ENCODE measurements at places on chromosomes 1 and 21. TPM values are rescaled to one million over a fixed set of nuclear protein-coding genes. Genes with fewer than 3 reads are reported as not detected.

DNA sequence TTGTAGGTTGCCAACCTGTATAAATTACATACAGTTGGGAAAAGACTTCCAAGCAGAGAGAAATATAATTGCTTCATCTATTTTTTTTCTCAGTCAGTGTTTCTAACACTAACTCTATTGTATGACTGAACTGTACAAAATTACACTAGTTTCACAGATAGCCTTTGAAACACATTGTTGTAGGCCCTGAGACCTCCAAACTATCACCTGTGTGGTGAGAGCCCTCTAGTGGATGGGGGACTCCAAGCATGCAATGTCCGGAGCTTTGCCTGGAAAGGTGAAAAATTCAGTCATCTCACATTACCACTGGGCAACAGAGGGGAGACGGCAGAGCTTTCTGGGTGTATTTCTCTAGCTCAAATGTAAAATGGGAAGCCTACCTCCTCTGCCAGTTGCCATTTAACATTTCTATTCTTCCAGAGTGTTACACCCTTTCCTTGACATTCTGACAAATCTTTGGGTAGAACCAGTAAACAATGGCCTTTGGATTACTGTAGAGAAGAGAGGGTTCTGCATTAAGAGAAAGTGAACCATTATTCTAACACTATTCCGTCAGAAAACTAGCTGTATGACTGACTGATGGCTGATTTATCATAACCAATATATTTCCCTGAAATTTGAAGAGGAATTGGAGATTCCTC lies 212.2 kb downstream of the LYPLAL1 start:
- no peak for DNase-seq

Gene PLPPR5
- not detected for polyA plus RNA-seq

- no peak for DNase-seq
Measured at GRCh38 chr1:21937034-21937371, at the start of gene HSPG2. Gene HSPG2 (minus strand): TSS chr1:21937310. CDS start chr1:21937217, 93 bp downstream.

DNA sequence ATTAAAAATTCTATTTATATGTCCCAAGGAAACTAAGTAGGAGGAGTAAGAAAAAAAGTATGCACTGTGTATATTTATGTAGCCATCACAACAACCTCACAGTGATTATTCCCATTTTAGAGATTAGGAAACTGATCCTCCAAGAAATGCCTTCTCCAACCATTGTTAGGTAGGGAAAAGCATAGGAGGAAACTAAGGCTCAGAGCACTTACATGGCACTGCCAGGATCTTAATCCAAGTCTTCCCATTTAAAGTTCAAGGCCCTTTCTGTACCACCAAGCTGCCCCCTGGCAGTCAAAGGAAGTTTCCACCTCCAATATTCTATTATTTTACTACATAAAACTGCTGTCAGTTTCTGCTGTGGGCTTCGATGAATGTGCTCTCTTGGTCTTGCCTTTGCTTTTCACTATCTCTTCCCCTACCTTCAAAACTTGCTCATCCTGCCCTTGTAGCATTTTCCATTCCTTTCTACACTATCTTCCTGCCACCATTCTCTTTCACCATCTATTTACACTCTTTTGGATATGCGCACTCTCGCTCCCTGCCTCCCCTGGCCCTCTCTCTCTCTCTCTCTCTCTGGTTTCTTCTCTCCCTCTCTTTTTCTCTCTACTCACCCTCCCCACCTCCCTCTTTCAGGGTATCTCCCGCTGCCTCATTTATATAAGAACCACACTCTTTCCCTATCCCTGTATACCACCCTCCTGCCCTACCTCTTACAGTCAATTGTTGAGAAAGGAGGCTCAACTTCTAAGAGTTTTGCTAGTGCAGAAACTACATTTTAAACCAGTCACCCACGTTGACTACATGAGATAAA lies 34.0 kb downstream of the PUM1 start:
- DNase-seq = no peak

Gene ADGRL4
- polyA plus RNA-seq = not detected

GRCh38 chr1:54167422-54168139 lies 14.8 kb upstream of the CDCP2 start:
- no peak for DNase-seq
